ENCODE measurements at places on chromosomes 7 and 10. TPM values are rescaled to one million over a fixed set of nuclear protein-coding genes. Genes with fewer than 3 reads are reported as not detected.

- no peaks in the 10 kb centered on the region for H3K36me3 ChIP-seq
- peaks cover 19% of the 10 kb centered on the region for H3K27me3 ChIP-seq
- H3K4me3 ChIP-seq: no peak overlapping the region
- DNase-seq: no peak
Measured at GRCh38 chr7:27434756-27435400, 192.3 kb downstream of the EVX1 start.

The PIK3AP1 gene
- 4.7 TPM for total RNA-seq

The OR2A1 gene
- not detected for total RNA-seq

DNA sequence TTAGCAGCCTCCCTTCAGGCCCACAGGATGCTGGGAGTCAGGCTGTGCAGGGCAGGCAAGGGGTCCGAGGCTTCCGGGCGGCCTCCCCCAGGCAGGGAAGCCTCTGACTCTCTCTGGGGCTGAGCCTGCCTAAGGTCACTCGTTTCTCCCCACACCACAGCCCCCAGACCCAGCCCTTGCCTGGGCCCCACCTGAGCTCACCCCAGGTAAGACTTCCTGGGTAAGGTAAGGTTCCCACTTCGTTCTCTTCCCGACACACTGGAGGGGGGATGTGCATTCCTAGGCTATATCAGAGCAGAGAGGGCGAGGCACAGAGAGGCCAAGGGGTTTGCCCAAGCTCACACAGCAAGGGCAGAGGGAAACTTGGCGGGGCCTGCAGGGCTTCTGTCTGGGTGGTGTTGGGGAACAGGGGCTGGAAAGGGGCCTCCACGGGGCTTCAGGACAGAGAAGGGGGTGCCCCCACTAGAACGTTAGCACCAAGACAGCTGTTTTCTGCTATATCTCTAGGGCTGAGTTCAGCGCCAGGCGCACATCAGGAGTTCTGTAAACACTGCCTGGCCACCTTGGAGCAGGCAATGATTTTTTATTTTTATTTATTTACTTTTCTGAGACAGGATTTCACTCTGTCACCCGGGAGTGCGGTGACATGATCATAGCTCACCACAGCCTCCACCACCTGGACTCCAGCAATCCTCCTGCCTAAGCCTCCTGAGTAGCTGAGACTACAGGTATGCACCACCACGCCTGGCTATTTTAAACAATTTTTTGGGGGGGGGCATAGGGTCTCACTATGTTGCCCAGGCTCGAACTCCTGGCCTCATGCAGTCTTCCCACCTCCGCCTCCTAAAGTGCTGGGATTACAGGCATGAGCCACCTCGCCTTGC lies 24.9 kb upstream of the PDGFA start:
- H3K4me1 ChIP-seq: peaks cover 5% of the 10 kb centered on the region
- no peak overlapping the region for H3K4me3 ChIP-seq
- peaks cover 10% of the 10 kb centered on the region for H3K36me3 ChIP-seq
- DNase-seq: no peak
- H3K27ac ChIP-seq: no peak overlapping the region

GRCh38 chr10:86316274-86316835 lies 50.2 kb downstream of the GRID1 start:
- no peak overlapping the region for H3K4me3 ChIP-seq
- no peak for DNase-seq

DNA sequence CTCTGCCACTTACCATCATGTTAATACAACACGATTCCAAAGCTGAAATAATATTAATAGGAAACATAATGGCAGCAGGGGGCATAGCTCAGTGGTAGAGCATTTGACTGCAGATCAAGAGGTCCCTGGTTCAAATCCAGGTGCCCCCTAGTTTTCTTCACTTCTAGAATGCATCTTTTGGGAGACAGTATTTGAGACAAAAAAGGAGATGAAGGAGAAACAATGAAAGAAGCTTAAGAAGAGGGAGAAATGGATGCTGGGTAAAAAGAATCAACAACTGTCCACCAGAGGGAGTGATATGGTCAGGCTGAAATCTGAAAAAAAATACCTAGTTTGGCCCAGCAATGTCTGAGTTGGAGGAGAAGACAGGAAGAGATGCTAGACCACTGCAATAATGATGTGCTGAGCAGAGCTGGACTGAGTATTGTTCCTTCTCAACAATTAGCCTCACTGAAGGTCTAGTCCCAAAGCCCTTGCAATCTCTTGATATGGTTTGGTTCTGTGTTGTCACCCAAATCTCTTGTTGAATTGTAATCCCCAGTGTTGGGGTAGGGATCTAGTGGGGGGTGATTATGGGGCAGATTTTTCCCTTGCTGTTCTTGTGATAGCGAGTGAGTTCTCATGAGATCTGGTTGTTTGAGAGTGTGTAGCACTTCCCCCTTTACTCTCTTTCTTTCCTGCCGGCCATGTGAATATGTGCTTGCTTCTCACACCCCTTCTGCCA lies 48.3 kb downstream of the ZNF783 start:
- no peak overlapping the region for H3K4me3 ChIP-seq
- peaks cover 6% of the 10 kb centered on the region for H3K4me1 ChIP-seq
- DNase-seq: no peak
- H3K27ac ChIP-seq: peak overlapping the region; percentile 3
- H3K27me3 ChIP-seq: no peaks in the 10 kb centered on the region

DNA sequence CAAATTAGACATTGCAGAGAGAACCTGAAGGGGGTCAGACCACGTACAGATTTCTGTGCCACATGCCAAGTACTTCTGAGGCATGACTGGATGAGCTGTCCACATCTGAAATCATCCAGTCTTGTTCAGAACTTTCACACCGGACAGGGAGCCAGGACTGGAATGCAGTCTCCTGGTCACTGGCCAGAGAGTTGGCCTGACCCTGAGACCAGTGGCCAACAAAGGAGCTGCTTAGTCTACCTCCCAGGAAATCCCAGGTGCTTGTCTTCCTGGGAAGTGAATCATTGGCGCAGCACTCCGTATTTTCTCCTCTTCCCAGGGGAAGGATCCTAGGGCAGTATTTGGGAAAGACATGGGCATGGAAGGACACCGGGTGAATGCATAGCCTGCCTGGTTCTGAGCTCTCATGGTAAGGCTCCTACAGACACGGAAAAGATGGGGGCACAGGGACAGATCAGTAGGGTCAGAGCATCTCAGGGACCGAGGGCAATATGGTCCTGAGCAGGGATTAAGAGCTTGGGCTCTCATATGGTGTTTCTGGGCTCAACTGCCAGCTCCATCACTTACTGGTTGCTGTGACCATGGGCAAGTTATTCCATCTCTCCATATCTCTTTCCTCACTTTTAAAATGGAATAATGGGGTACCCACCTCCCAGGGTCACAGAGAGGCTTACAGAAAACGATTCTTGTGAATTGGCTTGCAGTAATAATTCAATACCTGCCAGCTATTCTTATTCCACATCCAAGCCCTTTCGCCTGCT lies 1.3 kb upstream of the SCD start:
- H3K36me3 ChIP-seq: peaks cover 3% of the 10 kb centered on the region
- DNase-seq: no peak
- peak overlapping the region; percentile 82 for H3K4me3 ChIP-seq

DNA sequence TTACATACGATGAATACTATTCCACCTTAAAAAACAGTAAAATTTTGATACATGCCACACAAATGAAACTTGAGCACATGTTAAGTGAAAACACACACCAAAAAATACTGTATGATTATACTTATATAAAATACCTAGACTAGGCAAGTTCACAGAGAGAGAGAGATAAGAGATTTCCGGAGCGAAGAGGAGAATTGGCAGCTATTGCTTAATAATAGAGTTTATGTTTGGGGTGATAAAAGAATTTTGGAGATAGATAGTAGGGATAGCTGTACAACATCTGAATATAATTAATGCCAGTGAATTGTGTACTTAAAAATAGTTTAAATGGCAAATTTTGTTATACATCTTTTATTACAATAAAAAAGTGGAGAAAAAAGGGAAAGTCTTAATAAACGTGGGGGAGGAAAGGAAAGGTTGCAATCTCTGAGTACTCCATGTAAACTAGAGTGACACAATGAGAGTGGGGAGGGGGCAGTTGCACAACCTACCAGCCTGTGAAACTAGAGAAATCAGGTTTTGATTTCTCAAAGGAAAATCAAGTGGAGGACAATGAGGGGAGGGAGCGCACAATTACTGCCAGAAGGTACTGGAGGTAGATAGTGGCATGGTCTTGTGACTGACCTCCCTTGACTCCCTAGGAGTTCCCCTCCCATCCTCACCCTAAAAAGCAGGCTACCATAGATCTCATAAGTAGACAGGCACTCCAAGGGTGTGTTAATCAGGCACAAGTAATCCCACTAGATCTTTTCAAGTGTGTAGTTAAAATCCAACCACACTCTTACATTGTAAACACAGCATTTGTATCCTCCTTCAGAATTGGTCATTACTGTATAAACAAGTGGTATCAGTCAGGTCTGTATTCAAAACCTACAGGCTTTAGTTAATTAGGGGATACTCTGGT lies 31.6 kb upstream of the ANK3 start:
- no peak overlapping the region for H3K27ac ChIP-seq
- no peak for DNase-seq
- peaks cover 1% of the 10 kb centered on the region for H3K27me3 ChIP-seq
- no peak overlapping the region for H3K4me3 ChIP-seq
- H3K36me3 ChIP-seq: no peaks in the 10 kb centered on the region

DNA sequence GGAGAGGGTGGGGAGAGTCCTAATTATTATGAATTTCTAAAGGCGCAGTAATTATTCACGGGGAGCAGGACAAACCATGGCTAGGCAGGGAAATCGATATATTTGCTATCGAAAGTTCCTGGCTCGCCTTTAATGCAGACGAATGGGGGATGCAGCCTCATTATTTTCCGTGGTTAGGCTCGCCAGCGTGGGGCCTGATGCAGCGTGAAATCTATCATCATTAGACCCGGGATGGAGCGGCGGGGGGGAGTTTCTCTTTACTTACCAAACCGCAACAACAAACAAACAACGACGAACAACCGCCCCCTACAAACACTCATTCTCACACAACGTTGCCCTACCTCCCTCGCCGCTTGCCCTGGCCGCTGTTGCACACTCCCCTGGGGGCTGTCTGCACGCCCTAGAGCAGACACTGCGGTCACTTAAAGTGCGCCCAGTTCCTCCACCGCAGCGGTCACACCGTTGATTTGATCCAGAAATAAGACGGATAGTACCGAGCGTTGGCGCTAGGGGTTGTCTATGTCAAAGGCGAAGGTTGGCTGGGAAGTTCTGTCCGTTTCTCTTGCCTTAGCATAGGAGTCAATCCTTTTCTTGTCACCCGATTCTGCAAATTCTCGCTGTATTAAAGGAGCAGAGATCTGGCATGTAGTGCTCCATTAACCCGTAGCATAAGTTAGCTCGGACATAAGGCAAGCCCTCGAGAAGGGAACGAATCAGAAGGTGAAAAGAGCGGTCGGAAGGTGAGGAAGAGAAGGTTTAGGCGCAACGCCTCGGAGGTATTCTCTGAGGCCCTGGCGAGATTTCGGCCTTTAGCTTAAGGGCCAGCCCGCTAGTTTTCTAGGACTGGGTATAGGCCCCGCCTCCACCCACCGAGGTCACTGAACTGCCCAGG lies 10.4 kb downstream of the NXPH1 start:
- H3K27ac ChIP-seq: no peak overlapping the region
- peaks cover 12% of the 10 kb centered on the region for H3K4me1 ChIP-seq
- peak overlapping the region; percentile 26 for H3K4me3 ChIP-seq
- peaks cover 6% of the 10 kb centered on the region for H3K36me3 ChIP-seq

- peaks cover 8% of the 10 kb centered on the region for H3K4me1 ChIP-seq
- DNase-seq: no peak
- H3K27ac ChIP-seq: no peak overlapping the region
- peaks cover 1% of the 10 kb centered on the region for H3K36me3 ChIP-seq
- peak overlapping the region; percentile 8 for H3K4me3 ChIP-seq
- H3K27me3 ChIP-seq: peaks cover 1% of the 10 kb centered on the region
Measured at GRCh38 chr7:18356191-18356645, 139.3 kb upstream of the HDAC9 start.

DNA sequence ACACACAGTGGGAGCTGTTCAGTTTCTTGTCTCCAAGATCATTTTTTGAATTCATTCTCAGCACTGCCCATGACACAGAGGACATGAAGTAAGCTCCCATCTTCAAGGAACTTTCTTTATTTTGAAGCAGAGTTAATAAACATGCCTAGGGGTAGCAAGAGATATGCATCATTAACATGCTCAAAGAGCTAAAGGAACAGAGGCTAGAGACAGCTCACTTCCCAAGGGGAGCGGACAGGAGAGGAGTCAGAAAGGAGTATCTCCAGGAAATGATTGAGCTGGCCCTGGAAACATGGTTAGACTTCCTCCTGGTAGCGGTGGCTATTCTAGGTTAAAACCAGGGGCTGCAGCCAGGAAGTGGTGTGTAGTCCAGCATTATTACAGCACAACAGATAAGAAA lies 135.9 kb downstream of the GPAM start:
- no peaks in the 10 kb centered on the region for H3K4me1 ChIP-seq
- peaks cover 2% of the 10 kb centered on the region for H3K27me3 ChIP-seq
- H3K27ac ChIP-seq: no peak overlapping the region
- H3K36me3 ChIP-seq: no peaks in the 10 kb centered on the region
- H3K4me3 ChIP-seq: no peak overlapping the region
- DNase-seq: no peak

DNA sequence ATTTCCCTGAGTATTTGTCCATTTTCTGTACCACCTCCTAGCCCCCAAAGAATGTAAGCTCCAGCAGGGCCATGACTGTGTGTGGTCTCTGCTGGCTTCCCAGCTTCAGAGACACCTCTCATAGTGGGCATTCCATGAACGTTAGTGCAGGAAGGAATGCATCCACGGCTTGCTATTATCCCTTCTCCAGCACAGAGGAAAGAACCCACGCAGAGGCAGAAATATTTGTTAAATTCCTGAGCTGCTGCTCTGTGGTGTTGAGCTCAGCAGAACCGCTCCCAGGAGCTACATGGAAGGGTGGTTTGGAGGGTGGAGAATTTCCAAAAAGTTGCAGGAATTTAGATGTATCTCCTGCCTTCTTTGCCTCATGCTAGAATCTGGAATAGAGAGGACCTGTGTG lies 275.2 kb downstream of the POU6F2 start:
- no peaks in the 10 kb centered on the region for H3K36me3 ChIP-seq
- no peak for DNase-seq
- no peak overlapping the region for H3K4me3 ChIP-seq
- H3K27ac ChIP-seq: no peak overlapping the region
- no peaks in the 10 kb centered on the region for H3K4me1 ChIP-seq

DNA sequence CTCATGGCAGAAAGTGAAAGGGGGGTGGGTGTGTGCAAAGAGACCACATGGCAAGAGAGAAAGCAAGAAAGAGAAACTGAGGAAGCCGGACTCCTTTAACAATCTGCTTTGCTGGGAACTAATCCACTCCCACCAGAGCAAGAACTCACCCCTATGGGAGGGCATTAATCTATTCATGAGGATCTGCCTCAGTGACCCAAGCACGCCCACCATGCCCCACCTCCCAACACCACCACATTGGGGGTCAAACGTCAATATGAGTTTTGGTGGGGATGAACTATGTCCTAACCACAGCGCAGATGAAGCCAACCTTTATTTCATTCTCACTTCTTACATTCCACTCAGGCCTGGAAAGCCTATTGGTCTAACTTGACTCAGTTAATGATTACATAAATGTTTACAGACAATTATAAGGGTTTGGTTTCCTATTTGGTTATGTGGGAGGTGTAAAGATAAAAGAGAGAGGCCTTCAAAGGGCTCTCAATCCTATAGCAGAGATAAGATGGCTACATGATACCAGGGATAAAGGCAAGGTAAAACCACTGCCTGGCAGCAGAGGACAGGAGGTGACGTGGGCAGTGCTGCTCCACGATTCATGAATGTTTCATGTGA lies 601.8 kb downstream of the PARD3 start:
- H3K4me1 ChIP-seq: no peaks in the 10 kb centered on the region
- H3K27ac ChIP-seq: no peak overlapping the region
- no peaks in the 10 kb centered on the region for H3K27me3 ChIP-seq

GRCh38 chr10:47243791-47244190 lies 56.2 kb upstream of the GDF10 start:
- no peaks in the 10 kb centered on the region for H3K36me3 ChIP-seq
- H3K4me1 ChIP-seq: peaks cover 41% of the 10 kb centered on the region
- no peak overlapping the region for H3K27ac ChIP-seq
- H3K4me3 ChIP-seq: no peak overlapping the region
- DNase-seq: no peak

The CDC14C gene
- not detected for total RNA-seq
